ENCODE measurements at places on chromosomes 6 and 20.
A peak's percentile ranks its signal among the peaks of the same experiment; 100 is the strongest.

DNA sequence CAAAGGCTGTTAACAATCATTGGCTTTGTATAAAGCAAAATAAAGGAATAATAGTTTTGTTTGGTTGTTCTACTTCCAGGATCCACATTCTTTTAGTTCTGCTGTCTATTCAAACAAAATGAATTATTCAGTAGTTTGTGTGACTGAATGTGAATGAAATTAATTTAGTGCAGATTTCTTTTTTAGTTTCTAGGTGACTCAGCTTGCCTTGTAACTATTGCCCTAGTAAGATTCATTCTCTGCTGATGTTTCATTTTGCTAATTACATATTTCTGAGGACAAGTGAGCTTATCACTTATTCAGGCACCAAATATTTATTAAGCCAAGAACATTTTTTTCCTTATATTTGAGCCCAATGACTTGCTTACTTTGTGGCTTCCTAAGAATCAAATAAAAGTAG is 46.5 kb upstream of the RIPOR2 start:
- no peak for DNase-seq

GRCh38 chr20:43936805-43937204 is 22.2 kb downstream of the TOX2 start:
- DNase-seq = no peak

GRCh38 chr6:112618849-112619248 is 271.7 kb downstream of the RFPL4B start:
- no peak for DNase-seq

DNA sequence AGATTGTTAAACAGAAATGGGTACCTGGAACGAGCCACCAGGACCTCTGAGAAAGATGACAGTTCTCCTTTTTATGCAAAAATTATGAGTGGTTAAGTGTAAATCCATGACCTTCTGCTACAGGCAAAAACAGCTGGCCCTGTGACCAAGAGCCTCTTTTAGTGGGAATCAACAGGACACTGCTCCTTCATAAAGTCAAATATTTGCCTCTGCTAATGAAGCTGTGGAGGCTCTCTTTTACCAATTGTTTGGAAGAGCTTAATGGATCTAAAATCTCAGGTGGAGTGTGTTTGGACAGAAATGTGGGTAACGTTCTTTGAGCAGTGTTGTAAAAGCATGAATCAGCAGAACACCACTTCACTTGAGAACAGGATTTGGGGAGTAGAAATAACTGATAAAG is 117.5 kb upstream of the PCSK2 start:
- no peak for DNase-seq

- DNase-seq = no peak
Measured at GRCh38 chr6:88864359-88865054, 98.9 kb downstream of the RNGTT start.

GRCh38 chr20:53138454-53139262 is 166.5 kb downstream of the TSHZ2 start:
- DNase-seq = no peak

DNA sequence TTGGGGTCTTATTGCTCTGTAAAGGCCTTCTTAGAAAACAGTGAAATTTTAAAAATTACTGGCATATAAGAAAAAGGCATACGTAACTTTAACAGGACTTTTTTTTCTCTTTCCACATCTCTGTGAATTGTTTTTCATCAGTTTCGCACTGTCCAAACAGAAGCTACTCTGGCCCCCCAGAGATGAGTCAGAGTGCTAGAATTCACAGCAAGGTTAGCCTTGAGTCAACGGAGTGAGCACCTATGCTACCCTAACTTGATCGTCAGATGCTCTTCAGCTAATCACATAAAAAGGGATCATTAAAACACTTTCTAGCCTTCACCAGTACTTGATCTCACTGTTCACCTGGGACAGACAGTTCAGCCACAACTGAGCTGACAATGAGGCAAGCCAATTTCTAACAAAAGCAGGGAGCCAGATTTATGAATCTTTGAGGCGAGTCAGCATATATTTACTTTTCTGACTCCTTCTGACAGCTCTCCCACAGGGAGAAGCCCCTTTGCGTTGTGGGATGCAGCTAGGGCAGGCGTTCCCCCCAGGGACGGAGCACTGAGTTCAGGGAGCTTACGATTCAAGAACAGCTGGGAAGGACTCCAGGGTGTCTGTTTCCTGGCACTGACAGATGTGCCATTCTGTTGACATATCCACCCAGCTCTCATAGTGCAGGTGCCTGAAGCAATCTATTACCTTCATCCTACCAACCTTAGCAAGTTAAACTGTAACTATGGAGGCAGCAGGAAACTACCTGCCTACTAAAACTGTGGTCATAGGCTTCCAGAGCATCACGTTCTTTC is 46.4 kb upstream of the SPDEF start:
- no peak for DNase-seq

- DNase-seq = no peak
Measured at GRCh38 chr20:46293084-46293483, 15.2 kb downstream of the CDH22 start.

DNA sequence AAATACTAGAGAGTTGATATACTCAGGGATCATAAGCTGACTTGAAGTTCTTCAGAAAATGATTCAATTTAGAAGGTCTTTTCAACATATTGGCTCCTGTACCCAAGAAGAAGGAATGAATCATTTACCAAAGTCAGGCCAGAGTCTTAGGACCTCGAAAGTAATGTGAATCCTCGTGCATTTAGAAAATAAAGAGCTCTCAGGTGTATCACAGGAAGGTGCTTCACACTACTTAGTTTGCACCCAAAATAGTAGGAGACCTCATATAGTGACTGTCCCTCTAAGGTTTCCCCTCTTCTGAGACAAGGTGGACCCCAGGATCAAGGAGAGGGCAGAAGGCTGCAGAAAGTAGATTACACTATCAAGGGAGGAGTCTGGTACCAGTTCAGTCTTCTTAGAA is 71.8 kb downstream of the F13A1 start:
- no peak for DNase-seq

GRCh38 chr6:98215531-98215930 is 618.8 kb upstream of the POU3F2 start:
- no peak for DNase-seq

DNA sequence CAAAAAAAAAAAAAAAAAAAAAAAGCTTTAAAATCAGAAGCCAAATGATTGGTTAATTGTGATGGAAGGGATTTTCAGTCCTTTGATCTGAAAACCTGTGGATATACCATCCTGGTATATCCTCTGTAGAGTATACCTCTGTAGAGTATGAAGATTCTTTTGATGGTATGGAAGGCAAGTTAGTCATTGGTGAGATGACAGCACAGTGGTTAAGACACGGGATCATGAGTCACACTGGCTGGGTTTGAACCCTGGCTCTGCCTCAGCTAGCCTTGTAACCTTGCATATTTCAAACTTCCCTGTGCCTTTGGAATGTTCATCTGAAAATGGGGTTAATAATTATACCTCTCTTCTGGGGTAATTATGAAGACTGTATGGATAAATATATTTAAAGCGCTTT is 179.3 kb downstream of the CARMIL1 start:
- DNase-seq = no peak

DNA sequence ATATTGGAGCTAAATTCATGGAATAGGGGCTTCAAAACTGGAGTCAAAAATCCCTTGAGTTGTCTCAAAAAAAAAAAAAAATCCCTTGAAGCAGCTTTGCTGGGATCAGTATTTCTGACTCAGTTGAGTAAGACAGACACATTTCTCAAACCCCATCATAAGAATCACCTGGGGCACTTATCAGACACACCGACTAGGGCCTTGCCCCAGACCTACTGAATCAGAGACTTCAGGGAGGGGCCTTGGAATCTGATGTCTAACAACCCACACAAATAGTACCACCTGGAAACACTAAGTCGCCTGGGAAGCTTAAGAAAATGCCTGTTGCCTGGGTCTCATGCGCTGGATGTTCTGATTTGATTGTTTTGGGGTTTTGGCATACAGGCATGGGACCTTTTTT is 44.9 kb upstream of the RNF144B start:
- DNase-seq = no peak

GRCh38 chr6:161242779-161243693 is 30.8 kb downstream of the AGPAT4 start:
- DNase-seq = no peak

- DNase-seq = no peak
Measured at GRCh38 chr6:58073263-58073662, 755.8 kb downstream of the PRIM2 start.

DNA sequence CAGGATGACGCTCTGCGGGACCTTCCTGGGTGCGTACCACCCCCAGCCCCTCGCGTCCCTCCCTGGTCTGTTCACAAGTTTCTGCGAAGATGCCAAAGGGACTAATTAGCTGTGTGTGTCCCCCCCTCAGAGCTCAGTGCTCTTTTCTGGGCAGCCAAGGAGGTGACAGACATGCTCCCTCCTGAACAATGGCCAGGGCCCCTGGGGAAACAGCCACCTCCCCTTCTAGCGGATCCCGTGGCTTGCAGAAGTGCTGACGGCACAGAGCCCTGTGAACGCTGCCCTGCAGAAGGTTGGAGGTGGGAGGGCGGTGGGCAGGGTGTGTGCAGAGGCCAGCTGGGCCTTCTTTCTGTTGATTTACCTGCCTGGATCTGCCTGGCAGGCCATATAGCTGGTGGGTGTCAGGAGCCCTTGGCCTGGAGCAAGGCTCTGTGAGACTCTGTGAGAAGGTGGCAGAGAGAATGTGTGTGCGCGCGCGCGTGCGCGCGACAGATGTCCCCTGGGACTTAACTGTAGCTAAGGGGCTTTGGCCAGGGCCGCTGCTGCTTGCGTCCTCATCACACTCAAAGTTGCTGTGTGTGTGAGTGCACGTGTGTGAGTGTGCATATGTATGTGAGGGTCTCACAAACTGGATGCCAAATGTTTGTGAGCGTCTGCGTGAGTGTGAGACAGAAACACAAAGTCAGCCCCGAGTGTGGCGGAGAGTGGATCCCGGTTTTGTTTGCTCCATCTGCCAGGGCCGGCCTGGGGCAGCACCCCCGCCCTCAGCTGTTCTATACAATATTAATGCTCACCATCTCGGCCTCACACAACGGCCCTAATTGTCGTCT is 3.5 kb upstream of the MYT1 start:
- no peak for DNase-seq

DNA sequence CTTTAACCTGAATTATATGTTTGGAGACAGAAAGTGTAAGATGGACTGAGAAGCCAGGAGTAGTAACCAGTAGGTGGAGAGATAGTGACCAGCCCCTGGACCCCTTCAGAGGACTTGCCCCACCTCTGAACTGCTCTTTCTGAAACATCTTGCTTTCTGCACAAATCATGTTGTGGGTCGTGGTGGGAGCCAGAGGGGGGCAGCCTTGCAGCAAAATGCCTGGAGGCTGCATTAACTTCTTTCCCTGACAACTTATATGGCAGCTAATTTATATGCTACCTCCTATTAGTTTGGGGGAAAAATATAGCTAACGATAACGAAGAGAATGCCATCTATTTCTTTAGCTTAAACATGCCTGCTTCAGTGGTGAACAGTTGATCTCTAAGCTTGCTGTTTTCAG is 859.8 kb downstream of the MAFB start:
- no peak for DNase-seq

- DNase-seq = peak; percentile 96
Measured at GRCh38 chr20:38748097-38748860, at the start of gene ACTR5. Gene ACTR5 (plus strand): TSS chr20:38748460. CDS start chr20:38748479, 19 bp downstream.

GRCh38 chr20:37544386-37544785 is 16.7 kb upstream of the BLCAP start:
- no peak for DNase-seq

DNA sequence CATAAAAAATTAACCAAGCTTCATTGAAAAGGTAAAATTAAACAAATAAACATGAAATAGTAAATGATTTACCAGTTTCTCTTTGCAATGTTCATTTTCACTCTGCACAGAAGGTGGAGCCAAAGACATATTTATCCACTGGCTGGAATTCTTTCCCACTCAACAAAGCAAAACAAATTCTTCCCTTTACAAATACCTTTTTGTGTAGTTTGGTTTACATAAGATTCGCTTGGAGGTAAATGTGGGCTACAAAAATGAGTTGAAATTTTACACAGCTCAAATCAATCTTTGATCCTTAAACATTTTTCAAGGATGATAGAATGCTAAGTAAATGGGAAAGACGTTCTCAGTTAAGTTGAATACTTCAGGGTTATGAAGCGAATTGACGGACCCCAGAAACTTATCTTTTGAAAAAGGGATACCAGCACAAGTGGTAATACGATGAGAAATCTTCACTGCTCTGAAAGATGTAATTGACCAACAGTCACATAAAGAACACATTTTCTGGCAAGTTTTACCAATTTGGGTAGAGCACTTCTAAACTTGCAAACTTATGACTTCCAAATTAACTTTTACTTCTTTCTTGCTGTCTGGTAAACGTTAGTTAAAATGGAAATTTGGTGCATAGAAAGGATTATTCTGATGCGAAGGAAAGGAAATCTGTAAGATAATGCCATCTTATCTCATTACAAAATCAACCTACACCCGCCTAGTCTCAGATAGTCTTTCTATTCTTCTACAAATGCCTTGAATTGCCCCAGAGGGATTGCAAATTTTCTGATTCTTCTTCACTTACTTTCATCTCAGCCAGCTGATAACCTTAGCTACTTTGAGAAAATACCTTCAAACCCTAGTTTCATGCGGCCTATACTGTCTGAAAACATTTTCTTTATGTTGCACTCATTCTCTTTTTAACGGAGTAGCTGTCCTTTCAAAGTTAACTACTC is 4.7 kb upstream of the GJA1 start:
- no peak for DNase-seq

GRCh38 chr6:28839443-28840120 is 84.2 kb downstream of the TRIM27 start:
- DNase-seq = no peak

DNA sequence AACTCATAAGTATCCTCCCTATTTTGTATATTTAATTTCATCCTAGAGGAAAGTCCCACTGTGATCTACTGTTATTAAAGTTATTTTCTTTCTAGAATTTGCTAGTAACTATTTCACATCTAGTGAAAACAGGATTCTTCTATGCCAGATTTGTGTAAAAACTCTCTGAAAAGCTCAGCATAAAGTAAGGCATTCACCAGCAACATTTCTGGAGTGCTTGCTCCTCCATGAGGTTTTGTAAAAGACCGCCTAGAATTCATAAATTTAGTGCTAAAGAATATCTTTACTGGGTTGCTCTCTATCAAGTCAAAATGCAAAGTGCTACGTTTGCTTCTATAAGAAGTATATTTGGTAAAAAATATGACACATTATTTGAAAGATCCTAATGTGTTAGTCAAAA is 173.5 kb upstream of the IRAK1BP1 start:
- DNase-seq = no peak

DNA sequence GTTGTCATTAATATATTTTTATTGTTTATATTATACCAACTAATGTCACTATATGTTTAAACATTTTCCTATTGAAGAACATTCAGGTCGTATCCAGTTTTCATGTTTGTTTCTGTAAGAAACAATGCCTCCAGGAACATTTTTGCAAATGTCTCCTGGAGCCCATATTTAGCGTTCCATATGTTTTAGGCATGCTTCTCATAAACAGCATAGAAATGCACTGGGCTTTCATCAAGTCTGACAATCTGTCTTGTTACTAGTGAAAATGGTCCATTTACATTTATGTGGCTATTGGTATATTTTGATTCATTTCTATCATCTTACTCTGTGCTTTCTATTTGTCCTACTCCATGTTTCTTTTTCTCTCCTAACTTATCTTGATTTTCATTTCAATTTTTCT is 431.7 kb downstream of the TFAP2A start:
- DNase-seq = no peak

- DNase-seq = no peak
Measured at GRCh38 chr20:6295867-6296256, 173.0 kb upstream of the FERMT1 start.

GRCh38 chr6:125009578-125009977 is 47.3 kb downstream of the RNF217 start:
- DNase-seq = no peak
